ENCODE measurements at places on chromosomes 2 and 18.

DNA sequence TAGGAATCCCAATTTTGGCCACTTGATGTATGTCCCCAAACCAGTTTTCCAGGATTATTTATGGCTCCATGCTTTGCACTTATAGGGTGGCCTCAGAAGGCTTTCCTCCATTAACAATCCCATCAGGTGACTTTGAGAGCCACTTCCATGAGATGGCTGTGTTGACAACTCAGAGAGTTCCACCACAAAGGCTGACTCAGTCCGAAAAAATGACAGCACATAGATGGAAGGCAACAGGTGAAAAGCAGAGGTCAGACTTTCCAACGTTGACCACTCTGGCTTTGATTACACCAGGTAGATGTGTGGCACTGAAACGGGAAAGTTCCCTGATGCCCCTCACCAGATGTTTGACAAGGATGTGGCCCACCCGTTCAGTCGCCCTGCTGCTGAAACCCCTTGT, 431.4 kb upstream of the TNP1 start:
- no peak for DNase-seq

- no peak for DNase-seq
Observed at GRCh38 chr2:69499966-69500365, 62.7 kb upstream of the NFU1 start.

- DNase-seq = no peak
Observed at GRCh38 chr2:19932928-19933327, 31.1 kb upstream of the TTC32 start.

- no peak for DNase-seq
Observed at GRCh38 chr18:63619661-63620060, 24.4 kb downstream of the SERPINB4 start.

DNA sequence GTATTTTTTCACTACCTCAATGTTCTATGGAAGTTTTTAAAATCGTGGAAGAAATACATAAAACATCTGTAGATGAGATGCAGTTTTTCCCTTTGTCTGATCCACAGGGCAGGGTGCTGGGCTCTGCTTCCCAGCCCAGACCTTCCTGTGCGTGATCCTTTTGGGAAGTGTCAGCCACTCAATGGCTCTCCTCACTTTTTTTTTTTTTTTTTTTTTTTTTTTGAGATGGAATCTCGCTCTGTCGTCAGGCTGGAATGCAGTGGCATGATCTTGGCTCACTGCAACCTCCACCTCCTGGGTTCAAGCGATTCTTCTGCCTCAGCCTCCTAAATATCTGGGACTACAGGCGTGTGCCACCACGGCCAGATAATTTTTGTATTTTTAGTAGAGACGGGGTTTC, 32.8 kb downstream of the SOWAHC start:
- DNase-seq = no peak

- DNase-seq = no peak
Observed at GRCh38 chr2:152781175-152781574, 62.8 kb downstream of the ARL6IP6 start.

GRCh38 chr2:5140347-5140746, 551.8 kb upstream of the SOX11 start:
- DNase-seq = no peak

DNA sequence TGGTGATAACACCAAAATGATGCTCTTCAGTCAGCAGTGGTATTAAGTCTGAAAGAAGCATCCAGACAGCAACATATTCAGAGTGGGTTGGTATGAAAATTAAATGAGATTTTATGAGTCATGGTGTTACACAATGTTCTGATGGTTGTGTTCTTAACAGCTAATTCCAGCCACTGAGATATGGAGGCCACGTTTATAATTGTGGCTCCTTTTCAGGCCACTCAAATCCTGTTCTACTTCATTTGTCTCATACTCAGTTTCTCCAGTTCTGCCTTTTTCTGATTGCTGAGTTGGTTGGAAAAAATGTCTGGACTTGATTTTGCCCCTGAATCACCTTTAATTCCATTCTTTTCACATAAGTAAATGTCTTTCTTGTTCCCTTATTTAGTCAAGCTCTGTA, 162.7 kb upstream of the COL3A1 start:
- DNase-seq = no peak
